ENCODE measurements at places on chromosomes 6 and 20. TPM values are rescaled to one million over a fixed set of nuclear protein-coding genes. Genes with fewer than 3 reads are reported as not detected.
A peak's percentile ranks its signal among the peaks of the same experiment; 100 is the strongest.

GRCh38 chr6:169895000-169895759 is 143.8 kb downstream of the ERMARD start:
- H3K27ac ChIP-seq: no peak overlapping the region
- DNase-seq: no peak
- no peaks in the 10 kb centered on the region for H3K36me3 ChIP-seq

ARFGEF3 gene
- 33.8 TPM for total RNA-seq

LCA5 gene
- total RNA-seq: 7.1 TPM

LY6G6D gene
- total RNA-seq: not detected

DNA sequence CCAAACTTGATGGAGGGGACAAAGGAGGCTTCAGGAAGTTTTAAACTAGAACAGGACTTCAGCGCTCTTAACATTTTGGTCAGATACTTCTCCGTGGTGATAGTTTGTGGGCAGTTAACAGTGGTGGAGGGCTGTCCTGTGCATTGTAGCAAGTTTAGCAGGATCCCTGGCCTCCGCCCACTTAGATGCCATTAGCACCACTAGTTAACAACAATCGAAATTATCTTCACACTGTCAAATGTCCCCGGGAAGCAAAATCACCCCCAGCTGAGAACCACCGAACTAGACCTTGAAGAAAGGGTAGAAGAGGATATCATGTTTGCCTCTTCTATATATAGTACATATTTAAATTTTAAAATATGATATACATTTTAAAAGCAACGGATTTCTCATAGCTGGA is 13.6 kb downstream of the E2F3 start:
- no peak for DNase-seq
- no peaks in the 10 kb centered on the region for H3K36me3 ChIP-seq
- H3K27me3 ChIP-seq: no peaks in the 10 kb centered on the region

DNA sequence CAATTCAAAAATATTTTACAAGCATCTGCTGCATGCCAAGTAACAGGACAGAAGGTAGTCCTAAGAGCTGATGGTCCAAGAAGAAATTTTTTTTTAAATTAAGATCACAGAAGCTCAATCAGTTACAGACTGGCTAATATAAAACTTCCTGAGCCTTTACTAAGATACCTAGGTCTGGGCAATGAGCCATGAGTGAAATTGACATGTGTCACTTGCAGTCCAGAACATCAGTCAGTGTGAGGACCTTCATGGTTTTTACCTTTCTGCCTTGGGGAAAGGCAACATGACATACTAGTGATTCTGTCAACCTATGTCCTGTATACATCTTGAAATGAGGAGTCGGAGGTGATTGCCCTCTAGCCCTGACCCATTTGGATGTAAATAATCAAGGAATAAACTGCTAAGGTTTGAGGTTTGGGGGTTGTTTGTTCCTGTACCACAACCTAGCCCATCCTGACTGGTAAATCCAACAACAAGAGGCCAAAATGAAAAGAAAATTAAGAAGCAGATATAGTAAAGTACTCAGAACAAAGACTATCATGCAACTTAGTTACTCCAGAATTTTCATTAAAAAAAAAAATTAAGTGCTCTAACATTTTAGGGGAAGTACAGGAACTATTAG is 70.0 kb downstream of the CNKSR3 start:
- no peak overlapping the region for H3K27ac ChIP-seq
- H3K4me1 ChIP-seq: peaks cover under 1% of the 10 kb centered on the region
- no peak for DNase-seq
- H3K4me3 ChIP-seq: no peak overlapping the region
- no peaks in the 10 kb centered on the region for H3K27me3 ChIP-seq

- peak overlapping the region; percentile 84 for H3K4me3 ChIP-seq
- peaks cover 68% of the 10 kb centered on the region for H3K27me3 ChIP-seq
- DNase-seq: no peak
- peak overlapping the region; percentile 53 for H3K27ac ChIP-seq
- peaks cover 59% of the 10 kb centered on the region for H3K4me1 ChIP-seq
Observed at GRCh38 chr6:170288091-170288631, 2.7 kb downstream of the DLL1 start.

DNA sequence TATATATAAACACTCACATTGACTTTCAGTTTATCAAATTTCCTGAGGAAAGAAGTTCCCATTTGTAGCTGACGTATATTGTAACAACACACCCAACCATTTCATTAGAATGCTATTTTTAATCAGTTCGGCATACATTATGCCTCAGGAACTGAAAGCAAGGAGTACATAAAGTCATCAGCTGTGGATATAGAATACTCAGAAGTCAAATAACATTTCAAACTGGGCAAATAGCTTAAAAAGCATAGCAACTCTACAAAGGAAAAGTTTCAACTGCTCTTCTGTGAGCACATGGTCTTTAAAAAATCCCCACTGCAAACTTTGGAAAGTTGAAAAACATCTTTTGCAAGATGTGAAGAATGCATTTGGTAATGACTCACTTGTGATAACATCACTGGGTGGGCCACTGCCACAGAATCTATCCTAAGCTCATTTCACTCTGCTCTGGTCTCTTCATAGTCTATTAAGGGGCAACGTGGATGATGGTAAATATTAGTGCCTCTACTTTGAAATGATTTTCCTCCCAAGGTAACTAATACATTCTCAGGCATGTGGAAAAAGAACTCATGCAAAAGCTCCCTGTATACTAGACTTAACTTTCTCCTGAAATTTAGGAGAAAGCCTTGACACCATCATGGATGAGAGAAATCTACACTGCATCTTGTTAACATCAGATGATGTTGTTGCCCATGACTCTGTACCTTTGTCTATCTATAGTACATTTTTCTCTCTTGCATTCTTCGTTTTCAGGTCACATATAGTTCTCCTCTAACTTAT is 49.2 kb downstream of the FYN start:
- H3K36me3 ChIP-seq: no peaks in the 10 kb centered on the region
- peak overlapping the region; percentile 37 for H3K27ac ChIP-seq
- no peak for DNase-seq

GRCh38 chr6:16124198-16125180 is 4.4 kb upstream of the MYLIP start:
- no peaks in the 10 kb centered on the region for H3K36me3 ChIP-seq
- H3K4me3 ChIP-seq: no peak overlapping the region

DNA sequence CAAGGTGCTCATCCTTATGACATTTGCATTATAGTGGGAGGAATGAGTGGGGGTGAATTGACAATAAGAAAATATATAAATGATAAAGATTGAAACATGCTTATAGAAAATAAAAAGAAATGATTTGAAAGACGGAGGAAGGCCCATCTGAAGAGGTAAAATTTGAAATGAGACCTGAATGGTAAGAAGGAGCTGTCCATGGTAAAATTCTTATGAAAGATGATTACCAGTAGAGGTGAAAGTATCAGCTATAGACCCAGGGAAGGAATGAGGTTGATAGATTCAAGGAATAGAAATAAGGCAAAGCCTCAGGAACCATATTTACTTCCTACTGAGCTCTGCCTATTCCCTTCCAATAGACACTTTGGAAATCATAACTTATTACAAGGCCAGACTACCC is 149.7 kb downstream of the HTR1B start:
- no peak overlapping the region for H3K27ac ChIP-seq
- DNase-seq: no peak
- H3K36me3 ChIP-seq: no peaks in the 10 kb centered on the region
- no peaks in the 10 kb centered on the region for H3K27me3 ChIP-seq
- no peaks in the 10 kb centered on the region for H3K4me1 ChIP-seq

ZNF311 gene
- 1.6 TPM for total RNA-seq

RBL1 gene
- 7.6 TPM for total RNA-seq

- DNase-seq: no peak
- no peaks in the 10 kb centered on the region for H3K27me3 ChIP-seq
- H3K36me3 ChIP-seq: no peaks in the 10 kb centered on the region
- no peak overlapping the region for H3K27ac ChIP-seq
- H3K4me1 ChIP-seq: no peaks in the 10 kb centered on the region
Observed at GRCh38 chr6:112383191-112383590, 36.1 kb downstream of the RFPL4B start.

GRCh38 chr6:69790629-69791028 is 6.2 kb downstream of the LMBRD1 start:
- peaks cover 13% of the 10 kb centered on the region for H3K36me3 ChIP-seq
- H3K27ac ChIP-seq: no peak overlapping the region
- DNase-seq: no peak
- H3K4me1 ChIP-seq: peaks cover 46% of the 10 kb centered on the region
- no peaks in the 10 kb centered on the region for H3K27me3 ChIP-seq
- no peak overlapping the region for H3K4me3 ChIP-seq

TFAP2C gene
- total RNA-seq: 4.2 TPM

SOBP gene
- total RNA-seq: 6.9 TPM

SYNJ2 gene
- 4.5 TPM for total RNA-seq

GRCh38 chr20:50278684-50279531 is 88.3 kb downstream of the CEBPB start:
- peak overlapping the region; percentile 37 for H3K4me3 ChIP-seq
- H3K27ac ChIP-seq: peak overlapping the region; percentile 73
- peak; percentile 91 for DNase-seq
- H3K4me1 ChIP-seq: peaks cover 54% of the 10 kb centered on the region
- no peaks in the 10 kb centered on the region for H3K36me3 ChIP-seq
- no peaks in the 10 kb centered on the region for H3K27me3 ChIP-seq

SLC22A2 gene
- not detected for total RNA-seq

DNA sequence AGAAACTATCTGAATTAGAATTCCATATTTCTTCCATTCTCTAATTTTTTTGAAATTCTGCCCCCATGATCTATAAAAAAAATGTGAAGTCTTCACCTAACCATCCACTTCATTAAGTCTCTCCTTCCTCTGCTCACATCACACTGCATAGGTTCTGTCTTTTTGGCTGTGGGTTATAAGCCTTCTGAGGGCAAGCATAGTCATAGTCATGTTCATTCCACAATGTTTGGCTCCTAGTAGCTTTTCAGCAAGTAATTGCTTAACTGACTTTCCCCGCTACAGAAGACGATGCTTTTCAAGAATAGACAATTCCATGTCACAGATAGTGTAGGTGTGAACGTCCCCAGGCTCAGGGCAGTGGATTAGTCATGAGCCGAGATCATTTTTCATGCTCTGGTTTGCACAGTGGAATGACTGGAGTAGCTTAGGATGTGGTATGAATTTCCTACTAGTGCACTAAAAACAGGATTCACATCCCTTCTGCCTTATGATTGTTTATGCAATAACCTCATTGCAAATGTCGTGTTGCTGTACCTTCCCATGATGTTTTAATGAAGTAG is 29.1 kb downstream of the WRNIP1 start:
- H3K27ac ChIP-seq: peak overlapping the region; percentile 54
- no peak overlapping the region for H3K4me3 ChIP-seq
- H3K4me1 ChIP-seq: peaks cover 74% of the 10 kb centered on the region
- H3K27me3 ChIP-seq: no peaks in the 10 kb centered on the region
- no peaks in the 10 kb centered on the region for H3K36me3 ChIP-seq

DNA sequence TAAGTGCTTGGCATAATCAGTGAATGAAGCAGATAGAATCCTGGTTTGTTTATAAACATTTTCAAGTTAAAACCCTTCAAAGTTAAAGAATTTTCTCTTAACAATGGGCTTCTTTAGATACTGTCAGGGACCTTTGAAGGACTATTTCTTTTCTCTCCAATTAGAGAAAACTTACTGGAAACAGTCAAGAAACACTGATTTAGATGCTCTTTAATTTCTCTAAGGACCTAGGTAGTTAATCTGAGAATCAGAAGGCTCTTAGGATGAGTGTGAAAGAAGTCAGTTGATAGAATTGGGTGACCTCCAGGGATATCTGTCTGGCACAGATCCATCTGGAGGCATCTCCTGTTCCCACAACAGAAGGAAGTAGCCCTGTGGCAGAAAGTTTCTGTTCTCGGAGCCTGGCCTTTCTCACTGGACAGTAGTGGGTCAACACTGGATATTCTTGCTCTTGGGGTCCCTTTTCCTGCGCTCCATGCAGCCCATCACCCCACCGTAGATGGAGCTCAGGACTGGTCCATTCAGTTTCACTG is 22.5 kb downstream of the KIAA0408 start:
- no peak overlapping the region for H3K27ac ChIP-seq
- no peak overlapping the region for H3K4me3 ChIP-seq
- H3K27me3 ChIP-seq: no peaks in the 10 kb centered on the region
- no peaks in the 10 kb centered on the region for H3K36me3 ChIP-seq
- no peak for DNase-seq

CST4 gene
- not detected for total RNA-seq

- no peak overlapping the region for H3K27ac ChIP-seq
- no peak for DNase-seq
- no peaks in the 10 kb centered on the region for H3K4me1 ChIP-seq
- H3K4me3 ChIP-seq: no peak overlapping the region
Observed at GRCh38 chr6:143867236-143867635, 3.0 kb downstream of the ZC2HC1B start.

DNA sequence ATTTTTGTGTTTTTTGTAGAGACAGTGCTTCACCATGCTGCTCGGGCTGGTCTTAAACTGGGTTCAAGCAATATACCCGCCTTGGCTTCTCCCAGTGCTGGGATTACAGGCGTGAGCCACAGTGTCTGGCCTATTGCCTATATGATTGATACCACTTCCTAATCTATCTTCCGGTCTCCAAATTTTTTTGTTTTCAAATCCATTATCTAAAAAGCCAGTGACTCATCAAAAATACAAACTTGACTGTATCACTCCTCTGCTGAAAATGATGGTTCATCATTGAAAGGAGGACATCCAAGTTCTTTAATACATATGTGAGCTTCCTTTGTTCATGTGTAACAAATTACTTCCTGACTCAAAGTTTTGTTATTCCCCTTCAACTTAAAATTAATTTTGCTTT is 35.5 kb downstream of the FAM8A1 start:
- H3K36me3 ChIP-seq: peaks cover 70% of the 10 kb centered on the region
- no peak overlapping the region for H3K27ac ChIP-seq
- H3K4me1 ChIP-seq: peaks cover 18% of the 10 kb centered on the region

DNA sequence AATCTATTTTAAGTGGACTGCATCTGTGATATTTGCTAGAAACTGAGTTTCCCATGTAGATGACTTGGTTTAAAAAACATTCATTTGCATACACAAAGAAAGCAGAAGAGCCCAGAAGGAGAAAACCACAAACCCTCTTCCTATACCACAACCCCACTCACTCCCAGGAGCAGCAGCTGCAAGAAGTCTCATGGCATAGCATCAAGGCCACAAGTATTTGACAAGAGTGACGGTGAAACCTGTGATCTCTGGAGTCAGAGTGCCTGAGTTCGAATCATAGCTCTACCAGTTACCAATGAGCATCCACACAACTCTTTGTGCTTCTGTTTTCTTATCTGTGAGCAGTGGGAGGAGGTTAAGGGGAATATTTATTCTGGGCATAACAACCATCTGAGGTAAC is 44.7 kb upstream of the SIRPG start:
- no peaks in the 10 kb centered on the region for H3K4me1 ChIP-seq
- H3K27me3 ChIP-seq: no peaks in the 10 kb centered on the region
- no peak for DNase-seq

GRCh38 chr6:160042014-160042773 is 73.3 kb downstream of the IGF2R start:
- peaks cover 78% of the 10 kb centered on the region for H3K36me3 ChIP-seq
- DNase-seq: no peak
- no peak overlapping the region for H3K27ac ChIP-seq

ZSWIM3 gene
- 3.0 TPM for total RNA-seq

JPH2 gene
- 4.6 TPM for total RNA-seq

GRCh38 chr6:84633771-84634170 is 130.6 kb downstream of the TBX18 start:
- H3K27ac ChIP-seq: no peak overlapping the region
- H3K4me1 ChIP-seq: no peaks in the 10 kb centered on the region
- no peak for DNase-seq
- no peak overlapping the region for H3K4me3 ChIP-seq
- H3K36me3 ChIP-seq: no peaks in the 10 kb centered on the region
- H3K27me3 ChIP-seq: no peaks in the 10 kb centered on the region

TGM6 gene
- total RNA-seq: not detected

GRCh38 chr6:24996269-24996836 is 60.6 kb upstream of the RIPOR2 start:
- no peaks in the 10 kb centered on the region for H3K27me3 ChIP-seq
- H3K4me1 ChIP-seq: peaks cover 18% of the 10 kb centered on the region
- H3K36me3 ChIP-seq: no peaks in the 10 kb centered on the region
- H3K27ac ChIP-seq: no peak overlapping the region

Measured in lower lobe of right lung (tissue), 2 donors.